Psoas muscle (tissue), 8 donors: ENCODE measurements at places on chromosomes 11 and 22. TPM values are rescaled to one million over a fixed set of nuclear protein-coding genes. Genes with fewer than 3 reads are reported as not detected.

Gene PATE4
- not detected for total RNA-seq

Gene P2RY2
- total RNA-seq: 90.9 TPM

Gene KRTAP5-9
- total RNA-seq: not detected

Gene VSTM5
- total RNA-seq: not detected

Gene OR5B21
- total RNA-seq: not detected

Gene C11orf21
- total RNA-seq: 0.21 TPM

Gene MN1
- 21.6 TPM for total RNA-seq

Gene ABCG4
- total RNA-seq: 0.38 TPM

Gene CRYBB3
- total RNA-seq: 0.68 TPM

Gene CRYBA4
- not detected for total RNA-seq

Gene OR51I1
- not detected for total RNA-seq

Gene EMID1
- 1.1 TPM for total RNA-seq

Gene POTEH
- total RNA-seq: not detected

Gene PTPRCAP
- 1.0 TPM for total RNA-seq

Gene FGF4
- not detected for total RNA-seq

Gene TRIM48
- total RNA-seq: not detected

Gene PIH1D2
- 0.84 TPM for total RNA-seq

Gene STK33
- total RNA-seq: 8.2 TPM

Gene ESAM
- total RNA-seq: 20.1 TPM

Gene SERPING1
- 97.3 TPM for total RNA-seq

Gene MAPK8IP2
- 0.16 TPM for total RNA-seq

Gene TCN1
- total RNA-seq: not detected

Gene LRRN4CL
- 4.8 TPM for total RNA-seq

Gene MS4A4A
- 8.2 TPM for total RNA-seq

Gene C11orf52
- 6.2 TPM for total RNA-seq

Gene ARVCF
- total RNA-seq: 8.7 TPM

Gene FOLH1
- total RNA-seq: not detected

Gene LRRC74B
- 0.30 TPM for total RNA-seq

Gene APOBEC3H
- total RNA-seq: not detected

Gene APOL5
- total RNA-seq: not detected

Gene HPX
- 0.75 TPM for total RNA-seq

Gene BIK
- total RNA-seq: not detected

Gene OR8A1
- not detected for total RNA-seq

Gene HRAS
- total RNA-seq: 43.6 TPM

Gene OR51B4
- total RNA-seq: not detected

Gene SPON1
- total RNA-seq: 1.2 TPM

Gene TRPC6
- total RNA-seq: 1.1 TPM

Gene GDPD4
- total RNA-seq: not detected

Gene PAMR1
- total RNA-seq: 0.79 TPM

Gene TMEM123
- 16.9 TPM for total RNA-seq

Gene CDCA5
- 1.1 TPM for total RNA-seq

Gene PKP3
- total RNA-seq: 0.25 TPM

Gene PANX1
- 13.9 TPM for total RNA-seq

Gene ISX
- not detected for total RNA-seq

Gene PACS1
- 16.3 TPM for total RNA-seq
